AG04450 (cell line): ENCODE measurements at places on chromosomes 2 and 18.

DNA sequence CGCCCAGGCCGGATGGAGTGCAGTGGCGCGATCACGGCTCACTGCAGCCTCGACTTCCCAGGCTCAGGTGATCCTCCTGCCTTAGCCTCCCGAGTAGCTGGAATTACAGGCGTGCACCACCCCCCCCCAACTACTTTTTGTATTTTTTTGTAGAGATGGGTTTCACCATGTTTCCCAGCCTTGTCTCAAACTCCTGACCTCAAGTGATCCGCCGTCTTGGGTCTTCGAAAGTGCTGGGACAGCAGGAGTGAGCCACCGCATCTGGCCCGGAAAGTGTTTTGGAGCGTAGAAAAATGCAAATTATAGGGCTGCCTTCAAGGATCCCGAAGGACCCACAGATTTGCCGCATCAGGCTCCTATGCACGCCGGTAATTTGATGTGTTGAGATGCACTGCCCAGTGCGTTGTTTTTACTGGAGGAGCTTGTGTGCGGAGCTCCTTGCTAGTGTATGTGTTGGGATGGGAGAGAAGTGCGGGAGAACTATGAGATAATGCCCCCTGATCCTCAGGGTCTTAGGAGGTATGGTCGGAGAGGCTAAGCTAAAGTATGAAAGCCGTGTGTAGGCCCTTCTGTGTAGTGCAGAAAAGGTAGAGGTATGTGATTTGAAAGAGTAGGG is 1.2 kb upstream of the CLASP1 start:
- no peak for DNase-seq

DNA sequence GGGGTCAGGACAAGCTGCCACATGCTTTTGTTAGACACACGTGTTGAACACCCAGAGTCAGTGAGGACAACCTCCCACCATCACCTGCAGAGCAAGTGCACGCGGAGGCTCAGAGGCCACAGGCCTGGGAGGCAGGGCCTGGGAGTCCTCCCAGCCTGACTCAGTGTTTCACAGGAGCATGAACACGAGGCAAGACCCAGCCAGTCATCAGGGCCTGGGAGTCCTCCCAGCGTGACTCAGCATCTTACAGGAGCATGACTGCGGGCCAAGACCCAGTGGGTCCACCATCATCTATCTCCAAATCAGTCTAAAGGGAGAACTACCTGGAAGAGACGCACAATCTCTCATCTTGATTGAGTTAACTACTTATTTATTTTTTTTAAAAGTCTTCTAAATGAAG is 112.6 kb upstream of the PXDN start:
- no peak for DNase-seq

DNA sequence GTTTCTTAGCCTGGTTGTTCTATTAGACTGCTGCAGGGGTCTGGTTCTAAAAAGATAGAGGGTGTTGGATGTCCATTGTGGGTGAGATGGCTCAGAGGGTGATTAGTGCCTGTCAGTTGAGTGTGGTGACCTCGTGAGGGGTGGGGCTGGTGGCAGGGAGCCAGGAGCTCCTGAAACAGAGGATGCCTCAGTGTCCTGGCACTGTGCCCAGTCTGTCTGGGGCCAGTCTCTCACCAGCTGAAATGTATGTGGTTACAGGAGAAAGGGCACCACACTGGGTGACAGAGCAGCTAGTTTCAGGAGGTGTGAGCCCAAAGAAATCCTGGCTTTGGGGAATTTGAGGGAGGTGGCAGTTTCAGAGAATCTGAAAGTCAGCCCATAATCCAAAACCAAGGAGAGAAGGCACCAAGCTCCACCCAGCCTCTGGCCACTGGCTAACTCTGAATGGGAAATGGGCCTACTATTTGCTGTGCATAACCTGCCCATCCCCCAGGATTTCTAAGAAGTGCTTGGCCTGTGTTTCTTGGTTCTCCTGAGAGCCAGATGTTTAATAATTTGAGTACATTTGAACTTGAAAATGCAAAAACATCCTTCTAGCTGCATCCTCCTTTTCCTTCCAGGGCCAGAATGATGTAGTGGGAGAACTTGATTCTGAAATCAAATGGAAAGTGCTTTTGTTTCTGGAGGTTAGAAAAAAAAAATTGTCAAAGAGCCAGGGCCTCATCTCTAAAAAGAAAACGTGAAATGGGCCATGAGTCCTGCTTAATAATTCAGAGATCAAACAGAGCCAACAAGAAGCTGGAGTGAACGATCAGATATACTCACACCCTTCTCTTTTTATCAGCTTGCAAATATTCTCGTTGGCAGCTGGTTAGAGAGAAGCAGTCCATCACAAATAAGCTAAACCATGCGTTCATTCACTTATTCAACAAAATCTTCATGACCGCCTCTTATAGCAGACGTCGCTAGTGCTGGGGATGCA is 92.3 kb downstream of the B3GNT2 start:
- no peak for DNase-seq

- no peak for DNase-seq
Measured at GRCh38 chr2:54041135-54041534, 70.3 kb upstream of the PSME4 start.

DNA sequence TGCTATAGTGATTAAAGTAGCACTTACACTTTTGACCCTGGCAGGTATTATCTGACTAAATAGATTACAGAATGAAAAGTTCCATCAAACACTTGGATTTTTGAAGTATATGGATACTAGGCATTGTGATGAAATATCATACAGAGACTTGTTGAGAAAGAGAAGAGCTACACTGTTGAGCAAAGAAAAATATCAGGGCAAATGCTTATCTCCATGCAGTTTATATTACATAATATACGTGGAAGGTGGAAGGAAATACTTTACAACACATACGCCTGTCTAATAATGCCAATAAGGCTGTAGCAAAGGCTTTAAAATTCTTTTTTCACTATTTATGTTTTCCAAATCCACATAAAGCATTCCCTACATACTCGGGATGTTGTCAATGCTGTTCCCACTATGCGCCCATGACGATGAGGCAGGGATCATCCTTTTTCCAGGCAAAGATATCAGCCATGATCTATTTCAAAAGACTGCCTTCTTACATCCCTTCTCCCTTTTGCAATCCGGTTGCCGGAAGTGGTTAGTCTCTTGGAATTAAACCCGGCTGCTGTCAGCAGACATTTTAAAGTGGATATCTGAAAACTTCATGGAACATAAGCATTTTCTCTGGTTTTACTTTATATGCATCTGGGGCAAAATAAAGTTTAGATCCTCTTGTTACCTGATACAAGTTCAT is 92.6 kb upstream of the ITGA4 start:
- no peak for DNase-seq

- no peak for DNase-seq
Measured at GRCh38 chr2:226993171-226993570, 157.3 kb downstream of the RHBDD1 start.

DNA sequence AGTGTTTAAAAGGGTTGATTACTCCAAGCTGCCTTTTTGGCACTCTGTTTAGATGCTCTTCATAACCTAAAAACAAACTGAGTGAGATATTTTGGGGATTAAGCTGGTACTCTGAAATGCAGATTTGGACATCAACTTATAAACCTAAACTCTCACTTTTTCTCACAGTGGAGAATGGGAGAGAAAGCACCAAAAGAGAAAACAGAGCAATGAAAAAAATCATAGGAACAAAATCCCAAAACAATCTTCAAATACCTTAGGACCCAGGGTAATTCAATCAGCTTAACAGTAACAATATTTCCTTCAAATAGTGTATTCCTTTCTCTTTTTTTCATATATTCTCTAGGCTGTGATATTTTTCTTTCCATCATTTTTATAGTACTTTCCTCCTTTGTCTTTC is 11.5 kb downstream of the LRP1B start:
- DNase-seq, result no peak

GRCh38 chr18:11155034-11155759 is 5.8 kb upstream of the PIEZO2 start:
- no peak for DNase-seq

- no peak for DNase-seq
Measured at GRCh38 chr2:123614596-123614995, 410.5 kb upstream of the CNTNAP5 start.

DNA sequence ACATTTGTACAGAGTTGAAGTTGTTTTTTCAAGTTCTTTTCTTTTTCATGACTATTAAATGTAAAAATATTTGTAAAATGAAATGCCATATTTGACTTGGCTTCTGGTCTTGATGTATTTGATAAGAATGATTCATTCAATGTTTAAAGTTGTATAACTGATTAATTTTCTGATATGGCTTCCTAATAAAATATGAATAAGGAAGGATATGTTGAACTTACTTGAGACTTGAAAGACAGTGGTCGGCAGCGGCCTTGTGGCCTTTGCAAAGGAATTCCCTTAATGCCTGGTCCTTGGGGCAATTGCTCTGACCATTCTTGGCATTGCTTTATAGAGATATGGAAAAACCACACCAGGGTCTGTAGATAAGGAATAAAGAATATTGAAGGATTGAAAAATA is 25.9 kb upstream of the TMEM87B start:
- DNase-seq, result no peak
